Fibroblast of upper back skin (primary cell): ENCODE measurements at places on chromosomes 7 and 10.

- DNase-seq, result no peak
These were observed 53.6 kb upstream of the EBF3 start for GRCh38 chr10:130017631-130018022.

GRCh38 chr7:128076796-128077271, 45.6 kb upstream of the LRRC4 start:
- no peak for DNase-seq

DNA sequence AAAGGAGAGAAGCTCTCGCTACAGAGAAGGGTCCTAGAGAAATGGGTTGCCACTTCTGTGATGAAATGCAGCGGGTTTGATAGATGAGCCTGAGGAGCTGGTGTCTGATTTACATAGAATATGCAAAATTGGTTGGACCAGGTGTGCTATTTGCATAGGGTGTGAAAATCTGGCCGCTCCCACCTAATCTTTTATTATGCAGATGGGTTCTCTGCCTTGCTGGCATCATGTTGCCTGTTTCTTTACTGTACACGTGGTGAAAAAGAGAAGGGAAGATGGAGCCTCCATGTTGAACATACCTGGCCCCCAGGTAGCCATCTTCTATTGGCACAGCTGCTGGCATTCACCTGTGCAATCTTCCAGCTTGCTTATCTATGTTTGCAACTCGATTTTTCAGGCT, 212.2 kb downstream of the ANKRD7 start:
- DNase-seq, result no peak

DNA sequence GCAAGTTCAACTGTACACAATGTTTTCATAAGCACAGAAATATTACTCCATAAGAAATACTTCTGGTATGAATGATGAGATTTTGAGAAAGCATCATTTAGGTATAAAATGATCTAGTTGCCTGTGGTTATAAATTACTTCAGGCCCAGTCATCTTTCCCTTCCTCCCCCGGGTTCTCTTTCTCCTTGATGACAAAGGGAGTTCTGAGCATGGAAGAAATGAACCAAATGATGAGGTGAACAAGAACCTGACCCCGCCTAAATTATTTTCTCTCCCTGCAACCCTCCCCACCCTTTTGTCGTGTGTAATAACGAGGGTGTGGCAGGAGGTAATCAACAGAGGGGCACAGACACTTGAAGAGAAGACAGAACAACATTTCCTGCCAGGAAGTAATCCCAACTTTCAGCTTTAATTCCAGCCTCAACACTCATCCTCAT, 319.6 kb upstream of the SP8 start:
- no peak for DNase-seq

DNA sequence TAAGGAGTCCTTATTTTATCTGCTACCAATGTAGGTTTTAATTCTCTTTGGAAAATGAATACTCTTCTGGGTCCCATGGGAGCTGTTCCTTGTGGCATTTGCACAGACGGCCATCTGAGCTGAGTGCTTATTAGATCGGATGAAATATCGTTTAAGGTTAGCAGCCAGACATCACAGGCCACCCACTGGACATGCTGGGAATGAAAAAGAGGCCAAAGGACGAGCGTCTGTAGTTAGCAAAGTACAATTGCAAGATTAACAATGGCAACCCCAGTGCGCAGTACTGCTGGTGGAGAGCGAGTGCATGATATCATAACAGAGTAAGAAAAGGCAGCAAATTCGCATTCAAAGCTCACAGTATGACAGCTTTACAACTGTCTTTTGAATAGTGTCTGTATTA, 28.3 kb upstream of the CREB5 start:
- DNase-seq, result no peak
